DMS79 treated with DMSO at 0.1 percent for 48 hours (cell line): ENCODE measurements at places on chromosomes 12 and 14.
A peak's percentile ranks its signal among the peaks of the same experiment; 100 is the strongest.

- no peak for DNase-seq
Measured at GRCh38 chr12:76186131-76186906, 101.8 kb upstream of the NAP1L1 start.

DNA sequence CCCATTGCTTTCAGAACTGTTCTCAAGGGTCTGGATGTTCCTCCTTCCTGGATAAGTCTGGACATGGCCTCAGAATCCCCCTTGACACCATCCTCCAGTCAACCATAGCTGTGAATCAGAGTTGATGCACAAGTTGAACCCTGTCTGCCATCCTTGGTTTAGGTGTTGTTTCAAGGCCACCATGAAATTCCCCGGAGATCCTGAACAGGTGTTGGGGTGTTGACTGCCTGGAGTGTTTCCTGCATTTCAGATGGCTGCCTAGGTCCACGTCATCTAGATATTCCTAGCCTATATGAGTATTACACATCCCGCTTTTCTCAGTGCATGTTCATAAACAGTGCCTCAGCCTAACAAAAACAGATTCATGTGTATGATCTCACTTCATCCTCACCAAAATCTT, 86.7 kb upstream of the PWP1 start:
- DNase-seq, result no peak

GRCh38 chr14:87334997-87335685, 657.8 kb downstream of the GALC start:
- DNase-seq, result no peak

GRCh38 chr12:57896434-57897201, 44.7 kb upstream of the ATP23 start:
- peak; percentile 34 for DNase-seq

DNA sequence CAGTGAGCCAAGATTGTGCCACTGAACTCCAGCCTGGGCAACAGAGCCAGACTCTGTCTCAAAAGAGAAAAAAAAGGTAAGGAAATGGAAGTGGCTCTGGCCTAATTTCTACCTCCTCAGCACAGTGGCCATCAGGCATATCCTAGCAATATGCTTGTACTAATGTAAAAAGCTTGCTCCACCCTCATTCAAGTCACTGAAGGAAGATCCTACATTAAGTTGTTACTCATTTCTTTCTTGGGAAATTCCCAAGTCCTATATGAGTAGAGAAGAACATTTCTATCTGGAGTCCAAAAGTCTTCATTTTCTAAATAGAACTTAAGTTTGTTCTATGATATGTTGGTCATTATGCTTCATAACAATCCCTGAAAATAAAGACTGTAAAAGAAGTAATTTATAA, 67.3 kb upstream of the HOXC13 start:
- DNase-seq, result no peak

GRCh38 chr12:50635857-50636256, 128.0 kb upstream of the ATF1 start:
- DNase-seq, result peak; percentile 44

GRCh38 chr12:54051026-54051842, 2.4 kb upstream of the HOXC4 start:
- DNase-seq, result no peak
